ENCODE measurements at places on chromosomes 3 and 15.
A peak's percentile ranks its signal among the peaks of the same experiment; 100 is the strongest.

DNA sequence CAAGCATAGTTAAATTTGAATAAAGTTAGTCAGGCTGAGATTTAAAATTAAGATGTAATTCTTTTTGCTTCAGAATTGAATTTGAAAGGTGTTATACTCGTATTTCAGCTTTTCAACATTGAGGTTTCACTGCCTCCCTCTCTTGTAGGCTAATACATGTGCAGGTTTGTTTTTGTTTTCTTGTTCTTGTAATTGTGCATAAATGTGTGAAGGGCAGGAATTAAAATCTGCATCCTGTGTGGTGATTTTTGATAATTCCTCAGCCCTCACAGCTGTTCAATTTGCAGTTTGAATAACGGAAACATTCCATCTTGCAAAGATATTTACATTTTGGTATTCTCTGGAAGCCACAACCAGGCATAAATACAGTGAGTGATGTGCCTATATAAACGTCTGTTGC, 24.9 kb upstream of the PLSCR1 start:
- DNase-seq = no peak

DNA sequence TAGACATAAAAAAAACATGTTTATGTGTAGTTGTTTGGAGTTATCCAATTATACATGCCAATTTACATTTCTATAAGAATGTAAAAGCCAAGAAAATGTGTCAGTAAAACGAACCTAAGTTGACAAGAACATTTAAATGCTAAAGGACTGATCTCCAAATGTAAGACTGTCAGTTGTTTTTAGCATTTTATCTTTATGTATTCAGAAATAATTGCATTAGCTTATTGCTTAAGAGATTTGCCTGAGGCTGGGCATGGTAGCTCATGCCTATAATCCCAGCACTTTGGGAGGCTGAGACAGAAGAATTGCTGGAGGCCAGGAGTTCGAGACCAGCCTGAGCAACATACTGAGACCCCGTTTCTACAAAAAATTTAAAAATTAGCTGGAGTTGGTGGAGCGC, 26.9 kb downstream of the PXK start:
- DNase-seq = no peak

- no peak for DNase-seq
These were observed 208.9 kb downstream of the CHST2 start for GRCh38 chr3:143328451-143328850.

DNA sequence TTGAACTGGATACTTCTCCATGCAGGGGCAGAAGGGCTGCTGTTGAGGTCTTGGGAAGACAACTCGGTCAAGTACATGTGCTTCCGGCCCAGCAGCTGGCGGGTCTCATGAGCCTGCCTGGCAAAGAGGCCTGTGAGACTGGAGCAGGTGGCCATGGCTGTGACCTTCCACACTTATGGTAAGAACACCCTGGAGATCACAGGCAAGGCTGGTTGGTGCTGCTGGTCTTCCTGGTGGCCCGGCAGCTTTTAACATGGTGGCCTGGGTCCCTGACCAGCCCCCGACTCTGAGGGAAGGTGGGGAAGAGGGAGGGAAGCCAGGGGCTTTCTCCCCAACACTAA, 15.4 kb downstream of the CHRD start:
- no peak for DNase-seq

DNA sequence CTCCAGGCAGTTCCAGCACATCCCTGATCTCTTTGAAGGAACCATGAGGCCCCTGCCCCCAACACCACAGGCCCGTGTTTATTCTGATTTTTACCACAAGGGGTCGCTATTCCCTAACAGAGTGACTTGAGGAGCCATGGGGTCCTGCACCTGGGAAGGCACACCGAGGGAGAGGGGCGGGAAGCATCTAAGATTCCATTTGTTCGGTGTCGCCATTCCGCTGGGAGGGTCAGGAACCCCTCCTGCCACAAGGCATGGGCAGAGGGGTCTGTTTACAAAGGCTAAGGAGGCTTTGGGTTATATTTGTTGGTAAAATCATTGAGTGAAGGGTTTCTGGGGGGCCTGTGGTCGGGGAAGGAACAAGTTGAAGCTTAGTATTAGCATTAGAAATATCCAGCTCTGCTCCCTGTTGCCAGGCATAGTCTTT, 77.1 kb downstream of the WDR76 start:
- peak; percentile 70 for DNase-seq

GRCh38 chr15:67080118-67080899, 14.9 kb downstream of the SMAD3 start:
- DNase-seq = peak; percentile 89

- DNase-seq = no peak
These were observed 147.5 kb upstream of the PDZRN3 start for GRCh38 chr3:73772076-73772886.

DNA sequence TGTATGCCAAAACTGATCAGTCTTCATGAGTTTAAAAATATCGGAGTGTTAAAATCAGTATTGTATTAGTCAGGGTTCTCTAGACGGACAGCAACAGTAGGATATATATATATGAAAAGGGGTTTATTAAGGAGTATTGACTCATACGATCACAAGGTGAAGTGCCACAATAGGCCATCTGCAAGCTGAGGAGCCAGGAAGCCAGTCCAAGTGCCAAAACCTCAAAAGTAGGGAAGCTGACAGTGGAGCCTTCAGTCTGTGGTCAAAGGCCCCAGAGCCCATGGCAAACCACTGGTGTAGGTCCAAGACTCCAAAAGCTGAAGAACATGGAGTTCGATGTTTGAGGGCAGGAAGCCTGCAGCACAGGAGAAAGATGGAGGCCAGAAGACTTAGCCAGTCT, 391.0 kb upstream of the CADM2 start:
- DNase-seq = no peak

- no peak for DNase-seq
These were observed 13.6 kb upstream of the TATDN2 start for GRCh38 chr3:10234526-10235230.

- DNase-seq = no peak
These were observed 1040.9 kb downstream of the AGBL1 start for GRCh38 chr15:87120555-87120954.

DNA sequence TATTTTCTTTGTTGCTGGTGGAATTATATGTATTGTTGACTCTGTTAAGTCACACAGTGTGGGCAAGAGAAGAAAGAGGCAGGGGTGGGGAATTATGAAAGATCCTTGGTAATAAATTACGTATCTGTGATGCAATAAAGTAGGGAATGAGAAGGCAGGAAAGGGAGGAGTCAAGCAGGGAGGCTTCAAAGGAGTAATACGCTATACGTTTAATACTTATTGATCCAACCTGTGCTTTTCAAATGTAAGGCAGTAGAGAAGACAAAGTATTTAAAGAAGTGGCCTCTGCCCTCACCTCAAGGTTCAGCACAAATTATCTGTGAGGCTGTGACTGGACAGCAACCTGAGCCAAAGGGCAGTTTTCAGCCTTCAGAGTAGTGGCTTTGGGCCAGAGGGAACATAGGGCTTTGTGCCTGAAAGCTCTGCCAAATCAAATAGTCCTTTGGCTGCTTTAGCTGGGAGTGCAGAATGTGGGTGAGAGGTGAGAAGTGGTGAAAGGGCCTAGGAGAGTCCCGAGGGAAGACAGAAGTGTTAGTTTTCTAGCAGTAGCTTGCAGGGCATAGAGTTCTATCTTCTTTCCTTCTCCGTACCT, 1.2 kb upstream of the PLIN1 start:
- DNase-seq = no peak

DNA sequence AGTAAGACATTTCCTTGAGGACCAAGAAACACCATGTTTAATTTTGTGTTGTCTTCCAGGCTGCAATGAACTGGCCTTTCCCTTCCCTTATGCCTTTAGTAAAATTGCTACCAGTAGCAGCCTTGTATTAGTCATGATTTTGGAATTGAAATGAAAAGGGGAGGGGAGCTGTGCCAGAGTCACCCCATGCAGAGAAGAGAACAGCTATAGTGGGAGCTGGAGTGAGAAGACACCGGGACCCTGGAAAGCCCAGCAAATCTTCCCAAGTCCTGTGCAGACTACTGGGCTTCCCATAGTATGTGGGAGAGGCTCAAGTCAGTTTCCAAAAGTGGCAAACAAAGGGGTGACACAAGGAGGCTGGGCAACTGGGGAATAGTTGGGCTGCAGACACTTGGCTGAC, 178.5 kb downstream of the NR1D2 start:
- peak; percentile 82 for DNase-seq

- DNase-seq = peak; percentile 53
These were observed 3.7 kb upstream of the CLDN1 start for GRCh38 chr3:190325923-190326322.

GRCh38 chr3:155161640-155162292, 81.6 kb downstream of the MME start:
- no peak for DNase-seq

DNA sequence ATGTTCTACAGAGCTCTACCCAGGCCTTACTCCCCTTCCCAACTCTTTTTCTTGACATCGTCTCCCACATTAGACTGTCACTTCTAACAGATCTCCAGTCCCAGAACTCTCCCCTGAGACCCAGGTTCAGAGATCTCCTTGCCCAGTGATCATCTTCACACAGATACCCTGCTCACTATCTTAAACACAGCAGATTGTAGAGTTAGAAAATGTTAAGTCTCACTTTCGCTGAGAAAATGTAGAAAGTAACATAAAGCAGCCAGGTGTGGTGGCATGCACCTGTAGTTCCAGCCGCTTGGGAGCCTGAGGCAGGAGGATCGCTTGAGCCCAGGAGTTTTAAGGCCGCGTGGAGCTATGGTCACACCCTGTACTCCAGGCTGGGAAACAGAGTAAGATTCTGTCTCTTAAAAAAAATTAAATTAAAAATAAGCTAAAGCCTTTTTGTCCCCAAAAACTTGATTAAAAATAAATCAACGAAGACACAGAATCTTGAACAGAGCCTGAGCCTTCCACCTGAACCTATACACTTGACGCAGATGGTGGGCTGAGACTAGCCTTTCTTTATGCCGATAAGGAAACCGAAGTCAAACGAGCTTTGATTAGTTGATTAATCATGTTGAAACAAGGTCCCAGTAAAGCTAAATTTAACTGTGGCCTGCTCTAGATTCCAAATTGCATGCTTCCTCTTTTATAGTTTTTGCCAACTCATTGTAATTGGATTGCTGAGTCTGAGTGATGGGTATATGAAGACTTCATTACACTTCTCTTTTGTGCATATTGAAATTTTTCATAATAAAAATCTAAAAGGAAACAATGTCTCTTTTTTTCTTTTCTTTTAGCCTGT, 31.3 kb upstream of the BLM start:
- no peak for DNase-seq

DNA sequence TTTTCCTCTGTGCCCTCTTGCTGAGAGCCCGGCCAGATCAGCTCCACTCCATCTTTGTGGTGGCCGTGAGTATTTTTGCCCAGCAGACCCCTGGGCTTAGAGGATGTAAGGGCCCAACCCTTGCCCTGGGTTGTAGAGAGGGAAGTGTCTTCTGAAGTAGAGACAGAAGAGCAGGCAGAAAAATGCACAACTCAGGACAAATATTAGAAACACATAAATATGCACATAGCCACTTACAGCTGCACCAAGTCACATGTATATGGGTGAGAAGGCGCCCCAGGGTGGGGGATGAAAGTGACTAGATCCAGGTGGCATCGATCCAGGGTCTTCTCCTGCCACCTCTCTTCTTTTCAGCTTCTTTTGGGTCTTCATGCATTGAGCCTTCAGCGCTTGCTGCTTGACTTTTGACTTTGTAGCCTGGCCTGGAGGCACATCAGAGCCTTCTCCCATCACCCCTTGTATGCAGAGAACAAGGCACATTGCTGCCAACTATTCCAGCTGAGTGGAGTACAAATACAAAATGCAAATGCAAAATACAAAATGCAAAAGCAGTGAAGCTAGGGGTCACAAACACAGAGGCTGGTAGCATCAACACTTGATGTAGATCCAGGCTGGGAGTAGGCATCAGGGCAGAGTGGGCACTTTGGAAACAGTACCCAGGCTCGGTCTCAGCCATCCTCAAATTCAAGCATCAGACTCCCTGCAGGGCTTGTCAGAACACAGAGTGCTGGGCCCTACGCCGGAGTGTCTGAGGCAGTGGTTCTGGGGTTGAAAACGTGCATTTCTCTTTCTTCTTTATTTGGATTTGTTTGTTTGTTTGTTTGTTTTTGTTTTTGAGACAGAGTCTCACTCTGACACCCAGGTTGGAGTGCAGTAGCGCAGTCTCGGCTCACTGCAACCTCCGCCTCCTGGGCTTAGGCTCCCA, 133.0 kb downstream of the ASB7 start:
- DNase-seq = no peak

DNA sequence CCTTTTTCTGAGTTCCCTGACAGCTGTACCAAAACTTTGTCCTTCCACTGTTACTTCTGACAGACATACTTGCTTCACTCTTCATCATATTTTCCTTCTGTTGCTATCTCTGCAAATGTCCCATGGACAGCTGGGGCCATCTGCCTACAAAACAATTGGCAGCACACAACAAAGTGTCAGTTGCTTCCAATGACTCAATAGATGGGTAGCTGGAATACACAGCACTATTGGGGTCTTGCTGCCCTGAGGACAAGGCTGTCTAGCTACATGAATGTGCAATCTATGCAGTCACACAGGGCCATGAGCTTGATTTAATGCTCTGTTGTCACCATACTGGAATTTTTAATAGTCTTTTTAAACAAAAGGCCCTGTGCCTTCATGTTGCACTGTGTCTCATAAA, 192.8 kb downstream of the DTWD1 start:
- no peak for DNase-seq

- DNase-seq = no peak
These were observed 144.1 kb downstream of the FEZF2 start for GRCh38 chr3:62229211-62229610.

- DNase-seq = peak; percentile 77
These were observed 62.4 kb downstream of the MBNL1 start for GRCh38 chr3:152331018-152331541.

- no peak for DNase-seq
These were observed 213.7 kb upstream of the NR2E3 start for GRCh38 chr15:71596672-71597071.

- no peak for DNase-seq
These were observed 334.4 kb downstream of the GBE1 start for GRCh38 chr3:81426826-81427577.

GRCh38 chr3:134067531-134068161, 37.9 kb upstream of the SLCO2A1 start:
- DNase-seq = no peak
